ENCODE measurements at places on chromosomes 3 and 15. TPM values are rescaled to one million over a fixed set of nuclear protein-coding genes. Genes with fewer than 3 reads are reported as not detected.

ADAMTSL3 gene
- total RNA-seq, result 8.7 TPM

GOLGA8M gene
- not detected for total RNA-seq

RAD51 gene
- total RNA-seq, result 2.6 TPM

SLC2A2 gene
- not detected for total RNA-seq

DISP2 gene
- total RNA-seq, result 8.3 TPM

GOLGA8Q gene
- 0.43 TPM for total RNA-seq

DOCK3 gene
- 0.34 TPM for total RNA-seq

Data from left colon (tissue), 2 donors.